DMS153 (cell line): ENCODE measurements at places on chromosomes 7 and 10.

DNA sequence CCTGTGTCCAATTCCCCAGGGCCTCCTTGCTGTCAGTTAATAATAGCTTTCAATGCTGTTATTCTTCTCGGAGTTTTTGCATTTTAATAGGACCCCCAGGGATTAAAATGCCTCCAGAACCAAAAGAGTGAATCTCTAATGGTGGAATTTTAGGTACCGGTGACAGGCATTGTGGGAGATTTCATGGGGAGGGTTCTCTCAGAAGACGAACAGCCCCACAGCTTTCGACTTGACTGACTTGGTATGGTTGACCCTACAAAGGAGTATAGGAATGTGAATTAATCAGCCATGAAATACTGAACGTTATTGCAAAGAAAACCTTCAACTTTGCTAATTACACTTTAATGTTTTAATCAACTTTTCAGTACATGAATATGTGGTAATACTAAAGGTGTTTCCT is 206.3 kb upstream of the FZD8 start:
- no peak for DNase-seq

- DNase-seq = no peak
These were observed 225.3 kb upstream of the PRSS1 start for GRCh38 chr7:142523821-142524460.

DNA sequence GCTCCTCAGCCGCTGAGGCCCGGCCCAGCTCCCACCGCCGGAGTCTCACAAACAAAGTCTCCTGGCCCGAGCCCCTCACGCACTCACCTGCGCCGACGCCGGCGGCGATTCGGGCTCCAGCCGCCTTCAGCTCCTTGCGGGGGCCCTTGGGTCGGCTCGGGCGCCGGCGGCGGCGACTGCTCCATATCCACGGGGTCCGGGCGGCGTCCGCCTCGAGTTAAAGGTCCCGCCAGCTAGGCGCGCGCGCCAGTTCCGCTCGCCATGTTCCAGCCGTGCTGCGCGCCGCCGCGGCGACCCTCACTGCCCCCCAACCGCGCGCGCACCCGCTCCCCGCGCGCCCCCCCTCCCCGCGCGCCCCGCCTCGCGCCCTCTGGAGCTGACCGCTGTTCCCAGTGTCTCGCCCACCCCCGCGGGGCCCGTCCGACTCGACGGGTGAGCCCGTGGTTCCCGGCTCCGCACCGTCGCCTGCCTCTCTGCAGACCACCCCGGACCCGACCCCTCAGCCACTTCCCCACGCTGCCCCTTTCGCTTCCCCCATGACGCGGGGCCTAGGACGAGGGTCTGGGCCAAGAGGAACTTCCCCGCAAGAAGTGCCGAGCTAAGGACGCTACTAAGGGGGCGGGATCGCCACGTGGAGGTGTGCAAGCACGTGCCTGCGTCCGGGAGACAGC is 396.1 kb downstream of the ZNF33B start:
- DNase-seq = no peak

DNA sequence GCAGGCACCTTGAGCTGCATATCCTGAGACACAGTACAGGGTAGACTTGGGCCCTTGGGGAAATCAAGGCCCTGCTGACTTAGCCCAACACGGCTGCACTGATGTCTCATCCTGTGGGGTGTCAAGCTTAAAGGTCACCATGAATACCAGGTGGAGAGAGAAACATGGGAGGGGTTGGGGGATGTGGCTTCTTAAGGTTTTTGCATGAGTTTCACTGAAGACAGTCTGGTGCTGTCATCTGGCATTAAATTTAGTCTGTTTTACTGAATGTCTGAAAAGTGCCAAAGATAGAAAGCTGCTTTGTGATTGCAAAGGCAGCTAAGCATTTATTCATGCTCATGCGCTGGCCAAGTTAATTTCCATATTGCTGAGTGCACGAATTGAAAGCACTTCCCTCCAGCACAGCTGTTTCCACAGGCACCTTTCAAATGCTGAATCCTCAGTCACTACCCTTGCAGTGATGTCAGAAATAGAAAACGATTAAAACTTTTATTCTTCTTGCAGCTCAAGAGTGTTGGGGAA is 102.1 kb downstream of the OSBPL3 start:
- no peak for DNase-seq

- DNase-seq = no peak
These were observed at the start of gene ADAMTS14 for GRCh38 chr10:70672165-70673042. ADAMTS14 (plus strand) TSS chr10:70672506; CDS start chr10:70672803, 297 bp downstream.

GRCh38 chr7:158885624-158886023 is 29.3 kb downstream of the DYNC2I1 start:
- DNase-seq = no peak
